ENCODE measurements at places on chromosomes 2 and 18. TPM values are rescaled to one million over a fixed set of nuclear protein-coding genes. Genes with fewer than 3 reads are reported as not detected.

The TP53I3 gene
- 85.3 TPM for polyA plus RNA-seq

The MCM6 gene
- 22.3 TPM for polyA plus RNA-seq

The CHPF gene
- polyA plus RNA-seq, result 179 TPM

The AKAIN1 gene
- polyA plus RNA-seq, result not detected

The DNAJC10 gene
- 117 TPM for polyA plus RNA-seq

The UGT1A3 gene
- polyA plus RNA-seq, result not detected

The ERMN gene
- not detected for polyA plus RNA-seq

The SPATS2L gene
- polyA plus RNA-seq, result 116 TPM

The HOXD13 gene
- 1.9 TPM for polyA plus RNA-seq

The MOCOS gene
- 17.9 TPM for polyA plus RNA-seq

The NTSR2 gene
- polyA plus RNA-seq, result not detected

The ALPG gene
- polyA plus RNA-seq, result not detected

The ARMC9 gene
- polyA plus RNA-seq, result 17.7 TPM

The SPEG gene
- polyA plus RNA-seq, result 9.4 TPM

The CYB5A gene
- polyA plus RNA-seq, result 117 TPM

The GPR45 gene
- polyA plus RNA-seq, result not detected

The ZNF804A gene
- 0.70 TPM for polyA plus RNA-seq

The CNGA3 gene
- polyA plus RNA-seq, result 0.30 TPM

The KIF1A gene
- polyA plus RNA-seq, result 0.22 TPM

The ADCYAP1 gene
- polyA plus RNA-seq, result not detected

The FER1L5 gene
- polyA plus RNA-seq, result 0.05 TPM

The CKAP2L gene
- polyA plus RNA-seq, result 9.0 TPM

The APCDD1 gene
- polyA plus RNA-seq, result 0.30 TPM

The APLF gene
- 3.2 TPM for polyA plus RNA-seq

The RAB17 gene
- polyA plus RNA-seq, result not detected

The GCG gene
- polyA plus RNA-seq, result not detected

The LYPD6B gene
- polyA plus RNA-seq, result 11.5 TPM

The GATA6 gene
- 6.6 TPM for polyA plus RNA-seq

The SERPINB11 gene
- not detected for polyA plus RNA-seq

The RAPGEF4 gene
- 0.22 TPM for polyA plus RNA-seq

The RIT2 gene
- not detected for polyA plus RNA-seq

The CDH7 gene
- polyA plus RNA-seq, result not detected

The SULT1C2 gene
- polyA plus RNA-seq, result not detected

The KCNE4 gene
- polyA plus RNA-seq, result 3.1 TPM

The EVA1A gene
- 149 TPM for polyA plus RNA-seq

The CXCR1 gene
- polyA plus RNA-seq, result not detected

The ALK gene
- not detected for polyA plus RNA-seq

The CXCR4 gene
- 0.16 TPM for polyA plus RNA-seq

The ABCG5 gene
- polyA plus RNA-seq, result not detected

The RBKS gene
- 3.6 TPM for polyA plus RNA-seq

The SERPINB10 gene
- not detected for polyA plus RNA-seq

The CD28 gene
- polyA plus RNA-seq, result 0.10 TPM

The AP1S3 gene
- 2.0 TPM for polyA plus RNA-seq

All from GM23248 (cell line).